Left kidney (tissue), 8 donors: ENCODE measurements at places on chromosomes 4 and X. TPM values are rescaled to one million over a fixed set of nuclear protein-coding genes. Genes with fewer than 3 reads are reported as not detected.

GALNTL6 gene
- 0.78 TPM for polyA plus RNA-seq

ANKRD37 gene
- polyA plus RNA-seq = 10.5 TPM

ELK1 gene
- 25.8 TPM for polyA plus RNA-seq

SLC16A2 gene
- 30.5 TPM for polyA plus RNA-seq

ANK2 gene
- polyA plus RNA-seq = 80.7 TPM
